Spinal cord (tissue), 10 donors: ENCODE measurements at places on chromosomes 1 and 21. TPM values are rescaled to one million over a fixed set of nuclear protein-coding genes. Genes with fewer than 3 reads are reported as not detected.

GRCh38 chr1:95226781-95227660 is 7.0 kb upstream of the RWDD3 start:
- no peaks in the 10 kb centered on the region for H3K27me3 ChIP-seq
- H3K4me3 ChIP-seq, result no peak overlapping the region
- no peaks in the 10 kb centered on the region for H3K36me3 ChIP-seq
- no peak for DNase-seq

DNA sequence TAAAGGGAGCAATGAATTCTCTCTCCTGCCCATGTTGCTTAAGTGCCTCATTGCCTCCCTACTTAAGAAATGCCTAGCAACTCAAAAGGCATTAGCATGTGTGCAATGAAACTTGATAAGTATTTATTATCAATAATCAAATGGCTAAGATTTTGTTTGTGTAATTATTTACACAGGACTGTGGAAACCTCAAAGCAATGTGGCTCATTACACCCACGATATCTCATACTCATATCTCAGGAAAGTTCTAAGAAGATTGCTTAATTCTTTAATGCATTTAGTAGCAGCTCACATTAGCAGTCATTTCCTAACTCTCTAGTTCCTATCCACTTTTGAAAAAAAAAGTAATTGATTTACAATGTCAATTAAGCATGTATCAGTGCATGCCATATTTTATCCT is 253.3 kb downstream of the DUSP10 start:
- no peaks in the 10 kb centered on the region for H3K4me1 ChIP-seq
- DNase-seq, result no peak
- H3K27me3 ChIP-seq, result no peaks in the 10 kb centered on the region
- no peak overlapping the region for H3K27ac ChIP-seq

DNA sequence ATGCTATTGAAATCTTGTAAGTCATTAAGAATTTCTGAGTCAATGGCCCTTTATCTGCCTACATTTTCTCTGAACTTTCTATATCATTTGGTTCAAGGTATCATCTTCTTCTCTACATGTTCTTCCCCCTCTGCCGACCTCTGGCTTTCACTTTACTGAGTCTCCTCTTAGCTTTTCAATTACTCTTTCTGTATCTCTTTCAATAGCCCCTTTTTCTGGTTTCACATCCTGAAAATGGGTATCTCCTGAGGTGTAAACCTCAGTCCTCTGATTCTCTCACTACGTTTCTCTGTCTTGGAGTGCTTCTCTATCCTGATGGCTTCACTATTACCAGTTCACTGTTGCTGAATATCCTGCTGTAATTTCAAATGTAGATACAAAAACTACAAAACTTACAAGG is 98.9 kb downstream of the LYST start:
- H3K27ac ChIP-seq, result no peak overlapping the region
- no peak overlapping the region for H3K4me3 ChIP-seq
- peaks cover 3% of the 10 kb centered on the region for H3K36me3 ChIP-seq
- no peaks in the 10 kb centered on the region for H3K27me3 ChIP-seq
- no peak for DNase-seq
- no peaks in the 10 kb centered on the region for H3K4me1 ChIP-seq

- H3K4me1 ChIP-seq, result peaks cover 9% of the 10 kb centered on the region
- H3K27me3 ChIP-seq, result no peaks in the 10 kb centered on the region
- H3K27ac ChIP-seq, result no peak overlapping the region
- no peaks in the 10 kb centered on the region for H3K36me3 ChIP-seq
- H3K4me3 ChIP-seq, result no peak overlapping the region
- DNase-seq, result no peak
These were observed 198.8 kb upstream of the C8B start for GRCh38 chr1:57164584-57164983.

DNA sequence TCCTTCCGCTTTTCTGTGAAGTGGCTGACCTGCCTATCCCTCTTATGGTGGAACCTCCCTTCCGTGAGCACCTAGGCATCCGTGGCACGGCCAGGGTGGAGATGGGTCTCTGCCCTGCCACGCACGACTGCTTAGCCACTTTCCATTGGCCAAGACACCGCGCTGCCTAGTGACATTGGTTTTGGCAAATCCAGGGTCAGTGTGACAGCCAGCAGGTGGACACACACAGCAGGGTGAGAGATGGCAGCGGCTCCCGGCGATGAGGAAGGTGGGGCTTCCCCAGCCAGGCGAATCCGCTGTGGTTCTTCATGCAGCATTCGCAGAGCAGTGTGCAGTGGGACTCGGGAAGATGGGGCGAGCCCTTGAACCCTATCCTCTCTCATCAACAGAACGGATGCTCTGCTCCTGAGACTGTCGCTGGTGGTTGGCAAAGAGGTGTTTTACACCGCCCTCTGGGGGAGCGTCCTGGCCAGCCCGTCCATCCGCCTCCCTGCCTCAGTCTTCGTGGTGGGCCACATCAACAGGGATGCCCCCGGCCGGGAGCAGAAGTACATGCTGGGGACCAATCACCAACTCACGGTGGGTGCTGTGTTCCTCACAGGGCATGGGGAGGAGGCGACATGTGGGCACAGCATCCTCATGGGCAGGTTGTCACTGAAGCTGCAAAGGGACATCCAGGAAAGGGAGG is 51.8 kb downstream of the DOP1B start:
- H3K4me3 ChIP-seq, result no peak overlapping the region
- no peaks in the 10 kb centered on the region for H3K4me1 ChIP-seq

DNA sequence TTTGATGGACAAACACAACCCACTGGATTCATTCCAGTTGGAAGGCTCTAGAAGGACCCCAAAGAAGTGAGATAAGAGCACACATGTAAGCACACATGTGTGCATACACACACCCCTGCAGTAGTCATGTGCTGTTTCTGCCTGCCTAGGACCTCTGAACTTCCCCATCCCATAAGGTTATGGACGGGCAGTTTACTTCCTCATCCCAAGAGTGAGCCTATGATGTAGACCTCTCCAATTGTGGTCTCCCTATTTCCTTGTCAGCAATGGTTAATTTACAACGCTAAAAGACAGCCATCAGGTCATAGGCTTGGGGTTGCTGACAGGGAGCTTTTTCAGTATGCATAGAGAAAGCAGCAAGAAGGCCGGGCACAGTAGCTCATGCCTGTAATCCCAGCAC is 15.4 kb upstream of the ADAR start:
- no peak for DNase-seq
- H3K27me3 ChIP-seq, result no peaks in the 10 kb centered on the region
- no peak overlapping the region for H3K4me3 ChIP-seq

- H3K27me3 ChIP-seq, result no peaks in the 10 kb centered on the region
- no peak overlapping the region for H3K27ac ChIP-seq
- no peaks in the 10 kb centered on the region for H3K4me1 ChIP-seq
- no peak overlapping the region for H3K4me3 ChIP-seq
- H3K36me3 ChIP-seq, result no peaks in the 10 kb centered on the region
These were observed 468.8 kb upstream of the RUNX1 start for GRCh38 chr21:35517865-35518264.

DNA sequence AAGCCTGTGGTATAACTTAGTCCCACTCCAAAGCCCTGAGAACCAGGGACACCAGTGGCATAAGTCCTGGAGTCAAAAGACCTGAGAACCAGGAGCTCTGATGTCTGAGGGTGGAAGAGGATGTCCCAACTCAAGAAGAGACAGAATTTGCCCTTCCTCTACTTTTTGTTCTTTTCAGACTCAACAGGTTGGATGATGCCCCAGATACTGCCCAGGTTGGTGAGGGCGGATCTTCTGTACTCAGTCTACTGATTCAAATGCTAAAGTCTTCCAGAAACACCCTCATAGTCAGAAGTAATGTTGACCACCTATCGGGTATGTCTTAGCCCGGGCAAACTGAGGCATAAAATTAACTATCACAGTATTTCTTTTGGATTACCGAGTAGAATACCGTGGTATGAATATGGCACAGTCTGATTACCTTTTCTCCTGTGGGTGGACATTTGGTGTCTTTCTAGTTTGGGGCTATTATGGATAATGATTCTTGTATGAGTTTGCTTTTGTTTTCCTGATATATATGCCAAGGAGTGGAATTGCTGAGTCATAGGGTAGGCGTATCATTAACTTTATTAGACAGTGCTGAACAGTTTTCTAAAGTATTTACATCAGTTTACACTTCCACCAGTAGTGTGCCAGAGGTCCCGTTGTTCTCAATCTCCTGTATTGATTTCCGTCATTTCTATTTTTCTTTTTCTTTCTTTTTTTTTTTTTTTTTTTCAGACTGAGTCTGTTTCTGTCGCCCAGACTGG is 3.2 kb upstream of the CHAF1B start:
- H3K4me3 ChIP-seq, result no peak overlapping the region
- no peaks in the 10 kb centered on the region for H3K36me3 ChIP-seq
- peaks cover 6% of the 10 kb centered on the region for H3K4me1 ChIP-seq
- no peaks in the 10 kb centered on the region for H3K27me3 ChIP-seq
- H3K27ac ChIP-seq, result no peak overlapping the region

Gene CLCC1
- total RNA-seq, result 39.6 TPM

Gene MYCL
- 6.1 TPM for total RNA-seq

Gene CORT
- total RNA-seq, result 1.9 TPM

Gene TTC34
- total RNA-seq, result 0.10 TPM

Gene FOXO6
- total RNA-seq, result 1.9 TPM
